ENCODE measurements at places on chromosomes 12 and 14.

DNA sequence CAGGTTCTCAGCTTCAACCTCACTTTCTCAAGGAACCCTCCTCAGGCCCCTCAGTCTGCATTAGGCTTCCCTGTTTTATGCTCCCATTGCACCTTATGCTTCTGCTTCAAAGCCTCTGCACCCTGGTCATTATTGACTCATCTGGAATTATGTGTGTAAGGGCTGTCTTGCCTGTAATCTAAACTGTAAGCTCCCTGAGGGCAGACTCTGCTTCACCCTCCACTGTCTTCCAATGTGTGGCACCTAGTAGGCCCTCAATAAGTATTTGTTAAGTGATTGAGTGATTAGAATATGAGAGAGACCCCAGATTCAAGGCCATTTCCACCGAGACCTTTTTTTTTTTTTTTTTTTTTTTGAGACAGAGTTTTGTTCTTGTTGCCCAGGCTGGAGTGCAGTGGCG, 79.1 kb downstream of the VCPKMT start:
- DNase-seq: no peak

DNA sequence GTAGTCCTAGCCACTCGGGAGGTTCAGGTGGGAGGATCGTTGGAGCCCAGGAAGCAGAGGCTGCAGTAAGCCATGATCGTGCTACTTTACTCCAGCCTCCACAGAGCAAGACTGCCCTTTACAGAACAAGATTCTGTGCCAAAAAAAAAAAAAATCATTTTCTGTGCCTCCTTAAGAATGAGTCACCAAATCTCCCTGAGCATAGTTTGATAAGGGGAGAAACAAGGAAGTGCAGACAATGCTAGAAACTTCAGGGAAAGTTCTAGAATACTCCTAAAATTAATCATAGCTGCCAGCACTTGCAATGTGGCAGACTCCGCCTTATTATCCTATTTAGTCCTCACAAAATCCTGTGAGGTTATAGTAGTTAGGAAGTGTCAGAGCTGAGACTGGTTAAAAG, 74.5 kb downstream of the KCNK10 start:
- no peak for DNase-seq

- DNase-seq: no peak
These were observed 90.1 kb upstream of the KCNA1 start for GRCh38 chr12:4819654-4820053.

GRCh38 chr12:9907769-9908168, 24.4 kb downstream of the CLEC2A start:
- DNase-seq: no peak

Measured in activated T-helper 1 cell treated with Interleukin-2 at 50 U/mL for 16 hours (primary cell).